ENCODE measurements at places on chromosomes 1 and 21.
A peak's percentile ranks its signal among the peaks of the same experiment; 100 is the strongest.

DNA sequence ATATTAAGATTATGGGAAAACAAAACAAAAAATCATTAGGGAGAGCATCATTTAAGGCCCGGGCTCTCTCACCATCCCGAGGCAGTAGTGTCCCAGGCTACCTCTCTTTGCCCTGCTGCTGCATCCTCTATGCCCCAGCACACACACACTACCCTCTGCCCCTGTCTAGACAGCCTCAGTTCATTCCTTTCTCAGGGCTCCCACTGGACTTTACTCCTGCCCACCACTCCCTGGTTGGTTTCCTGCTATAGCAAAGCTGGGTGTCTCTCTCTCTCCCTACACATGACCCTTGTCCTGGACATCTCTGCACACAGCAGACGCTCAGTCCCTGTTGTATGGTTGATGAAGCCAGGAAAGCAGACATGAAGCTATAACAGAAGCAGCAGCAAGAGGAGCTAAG, 30.7 kb downstream of the GNG12 start:
- no peak for DNase-seq

DNA sequence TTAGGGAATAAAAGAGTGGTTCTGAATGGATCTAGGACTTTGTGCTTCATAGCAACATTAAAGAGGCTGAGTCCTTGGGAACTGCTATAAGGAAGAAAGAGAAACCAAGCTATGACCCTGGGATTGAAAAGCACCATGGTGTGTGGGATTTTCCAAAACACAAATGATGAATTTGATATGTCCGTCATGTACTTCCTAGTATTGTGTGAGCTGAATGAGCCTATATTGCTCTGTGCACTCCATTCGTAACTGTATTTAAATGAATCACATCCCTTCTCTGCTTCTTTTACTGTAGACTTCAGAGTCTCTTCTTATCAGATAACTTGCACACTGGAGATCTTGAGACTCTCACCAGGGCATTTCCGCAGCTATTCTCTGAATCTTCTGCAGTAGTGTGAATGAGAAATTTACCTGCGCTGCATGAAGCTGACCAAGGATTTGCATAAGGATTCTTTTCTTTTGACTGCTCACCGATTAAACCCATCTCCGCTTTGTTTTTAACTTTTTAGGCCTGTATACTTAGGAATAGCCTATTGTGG, 23.1 kb upstream of the OR10J4 start:
- no peak for DNase-seq

- no peak for DNase-seq
Observed at GRCh38 chr1:151501474-151501873, 9.7 kb upstream of the CGN start.

GRCh38 chr1:2459757-2460156, 16.3 kb upstream of the PLCH2 start:
- no peak for DNase-seq

GRCh38 chr1:65459397-65459768, 38.9 kb downstream of the LEPR start:
- DNase-seq, result no peak

- DNase-seq, result peak; percentile 77
Observed at GRCh38 chr1:17494114-17494729, 45.3 kb upstream of the ARHGEF10L start.

DNA sequence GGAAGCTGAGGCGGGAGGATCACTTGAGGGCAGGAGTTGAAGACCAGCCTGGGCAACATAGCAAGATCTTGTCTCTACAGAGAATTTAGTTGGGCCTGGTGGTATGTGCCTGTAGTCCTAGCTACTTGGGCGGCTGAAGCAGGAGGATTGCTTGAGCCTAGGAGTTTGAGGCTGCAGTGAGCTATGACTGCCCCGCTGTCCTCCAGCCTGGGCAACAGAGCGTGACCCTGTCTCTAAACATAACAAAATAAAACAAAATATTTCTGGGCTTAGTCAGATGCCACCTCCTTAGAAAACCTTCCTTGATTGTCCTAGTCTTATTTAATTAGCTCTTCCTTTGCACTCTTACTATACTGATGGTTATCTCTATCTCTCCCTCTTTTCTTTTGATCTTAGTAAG, 8.5 kb downstream of the TGFB2 start:
- no peak for DNase-seq

- no peak for DNase-seq
Observed at GRCh38 chr1:197444755-197445154, 176.7 kb downstream of the CRB1 start.

All from activated naive CD8-positive, alpha-beta T cell treated with anti-CD3 and anti-CD28 coated beads, Interleukin-2, amount 50 U/mL, for 24 hours (primary cell).